ENCODE measurements at places on chromosomes 16 and 17.

- peak; percentile 58 for DNase-seq
Measured at GRCh38 chr16:56657555-56658326, at the start of gene MT1F. MT1F (plus strand) TSS chr16:56657959; CDS start chr16:56658059, 100 bp downstream.

- no peak for DNase-seq
Measured at GRCh38 chr16:4606354-4606753, 8.3 kb downstream of the UBALD1 start.

DNA sequence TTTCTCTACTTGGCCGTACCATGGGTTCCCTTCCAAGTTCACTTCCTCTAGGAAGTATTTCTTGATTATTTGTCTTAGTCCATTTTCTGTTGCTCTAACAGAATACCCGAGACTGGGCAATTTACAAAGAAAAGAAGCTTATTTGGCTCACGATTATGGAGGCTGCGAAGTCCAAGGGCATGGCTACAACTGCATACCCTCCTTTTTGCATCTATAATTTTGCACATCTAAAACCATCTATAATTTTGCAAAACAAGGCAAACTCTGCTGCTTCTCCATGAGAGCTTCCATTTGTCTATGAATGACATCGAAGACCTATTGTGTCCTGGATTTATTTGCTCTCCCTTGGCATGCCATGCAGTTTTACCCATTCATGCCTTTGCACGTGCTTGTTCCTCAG lies 27.6 kb upstream of the RGS9 start:
- DNase-seq: no peak

GRCh38 chr16:680625-680945 lies 375 bp downstream of the STUB1 start:
- DNase-seq: no peak

GRCh38 chr16:82082543-82083244 lies 47.6 kb downstream of the HSD17B2 start:
- DNase-seq: no peak

- no peak for DNase-seq
Measured at GRCh38 chr16:68246121-68246520, 948 bp downstream of the PLA2G15 start.

DNA sequence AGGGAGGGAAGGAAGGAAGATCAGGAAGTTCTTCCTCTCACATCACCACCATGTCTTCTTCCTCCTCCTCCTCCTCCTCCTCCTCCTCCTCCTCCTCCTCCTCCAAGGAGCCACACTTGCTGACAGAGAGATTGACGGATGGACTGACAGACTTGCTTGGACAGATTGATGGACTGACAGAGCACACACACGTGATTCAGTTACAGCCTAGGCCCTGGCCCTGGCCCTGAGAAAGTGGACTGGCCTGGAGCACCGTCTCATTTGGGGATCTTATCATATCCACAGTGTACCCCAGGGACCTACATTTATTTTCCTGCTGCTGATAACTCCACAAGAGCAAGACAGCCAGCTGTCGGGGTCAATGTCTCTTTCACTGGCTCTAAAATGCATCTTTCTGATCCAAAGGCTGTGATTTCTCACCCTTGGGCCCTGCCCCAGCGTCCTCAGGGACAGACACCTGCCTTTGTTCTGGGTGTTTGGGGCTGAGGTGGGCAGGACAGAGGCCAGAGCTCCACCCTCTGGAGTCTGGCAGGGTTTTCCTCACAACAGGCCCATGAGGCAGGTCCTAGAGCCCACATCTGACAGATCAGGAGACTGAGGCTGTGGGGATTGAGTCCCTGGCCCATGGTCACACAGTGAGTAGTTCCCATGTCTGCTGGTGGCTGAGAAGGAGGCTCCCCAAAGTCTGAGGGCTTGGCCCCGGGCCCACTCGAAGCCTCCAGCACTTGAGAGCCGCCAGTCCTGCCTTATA lies 2.3 kb upstream of the P2RX1 start:
- no peak for DNase-seq

DNA sequence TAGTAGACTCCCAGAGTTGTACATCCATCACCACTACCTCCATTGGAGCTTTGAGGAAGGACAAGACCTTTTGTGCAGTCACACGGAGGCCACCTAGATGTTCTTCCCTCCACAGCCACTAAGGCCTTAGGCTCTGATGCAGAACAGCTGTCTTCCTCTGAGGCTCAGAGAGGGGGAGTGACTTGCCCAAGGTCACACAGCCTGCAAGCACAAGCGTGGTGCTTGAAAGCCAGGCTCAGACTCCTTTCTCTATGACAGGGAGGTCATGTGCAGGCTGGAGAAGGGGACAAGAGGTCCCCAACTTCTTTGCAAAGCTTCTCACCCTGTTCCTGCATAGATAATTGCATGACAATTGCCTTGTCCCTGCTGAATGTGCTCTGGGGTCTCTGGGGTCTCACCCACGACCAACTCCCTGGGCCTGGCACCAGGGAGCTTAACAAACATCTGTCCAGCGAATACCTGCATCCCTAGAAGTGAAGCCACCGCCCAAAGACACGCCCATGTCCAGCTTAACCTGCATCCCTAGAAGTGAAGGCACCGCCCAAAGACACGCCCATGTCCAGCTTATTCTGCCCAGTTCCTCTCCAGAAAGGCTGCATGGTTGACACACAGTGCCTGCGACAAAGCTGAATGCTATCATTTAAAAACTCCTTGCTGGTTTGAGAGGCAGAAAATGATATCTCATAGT lies 12.7 kb downstream of the SCGB1C2 start:
- DNase-seq: no peak

DNA sequence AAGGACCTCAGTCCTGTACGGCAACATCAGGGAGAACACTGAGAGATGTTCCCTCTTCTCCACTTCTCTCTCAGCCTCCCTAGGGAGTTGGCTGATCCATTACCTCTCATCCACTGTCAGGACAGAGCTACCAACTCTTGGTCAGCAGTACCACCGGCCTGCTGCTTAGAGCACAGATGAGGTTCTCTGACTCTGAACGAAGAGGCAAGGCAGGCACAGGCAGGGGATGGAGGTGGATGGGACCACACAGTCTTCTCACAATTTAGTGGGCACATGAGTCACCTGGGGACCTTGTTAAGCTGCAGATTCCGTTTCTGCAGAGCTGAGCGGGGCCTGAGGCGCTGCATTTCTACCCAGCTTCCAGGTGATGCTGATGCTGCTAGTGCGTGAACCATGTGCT lies 128.6 kb upstream of the CCL2 start:
- DNase-seq: no peak

- DNase-seq: no peak
Measured at GRCh38 chr16:61421111-61421510, 615.1 kb downstream of the CDH8 start.

GRCh38 chr16:74224828-74225612 lies 71.6 kb upstream of the PSMD7 start:
- no peak for DNase-seq

GRCh38 chr17:17201907-17202306 lies 4.2 kb downstream of the PLD6 start:
- DNase-seq: no peak

DNA sequence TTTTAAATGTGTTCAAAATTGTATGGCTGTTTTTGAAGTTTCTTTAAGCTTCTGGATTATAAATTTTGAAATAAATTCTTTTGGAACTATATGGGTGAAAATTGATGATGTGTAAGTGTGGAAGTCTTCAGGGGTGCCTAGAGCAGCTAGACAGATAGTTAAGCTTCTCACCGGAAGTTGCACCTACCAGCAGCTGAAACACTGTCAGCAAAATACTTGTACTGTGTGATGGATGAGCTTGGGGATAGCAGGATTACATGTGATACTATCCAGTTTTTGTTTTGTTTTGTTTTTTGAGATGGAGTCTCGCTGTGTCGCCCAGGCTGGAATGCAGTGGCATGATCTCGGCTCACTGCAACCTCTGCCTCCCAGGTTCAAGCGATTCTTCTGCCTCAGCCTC lies 19.7 kb downstream of the RBL2 start:
- no peak for DNase-seq

DNA sequence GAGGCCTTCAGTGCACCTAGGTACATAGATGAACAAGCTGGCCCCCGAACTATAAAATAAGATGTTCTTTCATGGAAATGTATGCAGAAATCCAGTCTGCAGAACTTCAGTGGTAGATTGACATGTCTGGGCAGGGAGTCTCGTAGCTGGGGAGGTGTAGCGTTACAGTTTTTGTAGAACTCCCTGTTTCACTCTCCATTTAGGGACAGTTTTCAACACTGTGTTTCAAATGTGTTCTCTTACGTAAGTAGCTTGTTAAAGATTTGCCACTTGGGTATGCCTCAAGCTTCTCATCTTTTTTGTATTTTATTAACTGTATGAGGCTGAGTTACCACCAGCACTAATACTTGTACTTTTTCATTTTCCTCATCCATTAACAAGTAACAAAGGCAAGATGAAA lies 46.6 kb downstream of the PLD6 start:
- no peak for DNase-seq

DNA sequence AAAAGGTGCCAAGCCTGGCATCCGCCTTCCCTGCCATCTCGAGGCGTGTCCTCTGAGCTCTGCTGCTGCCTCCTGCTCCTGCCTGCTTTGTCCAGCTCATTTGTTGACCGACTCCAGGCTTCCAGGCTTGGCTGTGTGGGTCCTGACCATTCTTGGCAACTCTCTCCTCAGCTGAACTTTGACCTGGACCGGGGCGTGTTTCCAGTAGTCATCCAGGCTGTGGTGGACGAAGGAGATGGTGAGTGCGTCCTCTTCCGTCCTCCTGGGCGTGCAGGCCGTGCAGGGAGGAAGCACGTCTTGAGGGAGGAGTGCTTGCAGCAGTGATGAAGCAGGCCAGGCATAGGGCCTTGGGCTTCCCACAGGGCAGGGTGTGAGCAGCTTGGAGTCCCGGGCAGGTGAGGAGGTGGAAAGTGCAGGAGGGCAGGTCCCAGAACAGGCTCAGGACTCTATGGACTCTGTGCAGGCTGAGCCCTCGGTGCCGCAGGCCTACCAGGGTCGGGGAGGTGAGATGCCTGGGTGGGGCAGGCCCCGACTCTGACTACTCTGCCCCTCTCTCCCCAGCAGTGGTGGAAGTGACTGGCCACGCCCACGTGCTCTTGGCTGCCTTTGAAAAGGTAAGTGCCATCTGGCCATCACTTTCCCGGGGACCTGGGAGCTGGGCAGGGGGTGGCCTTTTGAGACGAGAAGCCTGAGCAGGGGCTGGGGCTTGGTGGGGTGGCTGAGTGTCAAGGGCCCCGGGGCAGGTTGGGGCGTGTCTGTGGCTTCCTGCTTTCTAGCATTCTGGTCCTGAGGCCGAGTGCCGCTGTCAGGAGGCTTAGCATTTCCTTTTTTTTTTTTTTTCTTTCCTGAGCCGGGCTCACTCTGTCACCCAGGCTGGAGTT lies 28.6 kb upstream of the NUDT16L1 start:
- peak; percentile 43 for DNase-seq

DNA sequence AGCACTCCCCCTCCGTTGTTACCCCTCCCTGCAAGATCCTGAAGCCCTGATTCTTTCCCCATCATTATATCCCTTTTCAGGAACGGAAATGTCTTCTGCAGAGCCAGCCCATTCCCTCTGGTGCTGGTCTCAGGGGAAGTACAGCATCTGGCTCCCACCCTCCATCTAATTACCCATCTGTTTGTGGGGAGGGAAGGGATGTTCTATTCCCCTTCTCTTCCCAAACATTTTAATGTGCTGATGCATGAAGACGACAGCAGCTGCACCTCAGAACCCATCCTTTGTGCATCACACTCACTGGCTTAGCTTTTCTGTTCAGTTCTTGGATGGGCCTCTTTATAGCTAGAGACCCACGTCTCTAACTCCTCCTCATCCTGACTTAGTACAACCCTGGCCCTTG lies 367.2 kb downstream of the CDH13 start:
- no peak for DNase-seq

GRCh38 chr17:76635039-76635438 lies 8.5 kb downstream of the ST6GALNAC1 start:
- DNase-seq: no peak

DNA sequence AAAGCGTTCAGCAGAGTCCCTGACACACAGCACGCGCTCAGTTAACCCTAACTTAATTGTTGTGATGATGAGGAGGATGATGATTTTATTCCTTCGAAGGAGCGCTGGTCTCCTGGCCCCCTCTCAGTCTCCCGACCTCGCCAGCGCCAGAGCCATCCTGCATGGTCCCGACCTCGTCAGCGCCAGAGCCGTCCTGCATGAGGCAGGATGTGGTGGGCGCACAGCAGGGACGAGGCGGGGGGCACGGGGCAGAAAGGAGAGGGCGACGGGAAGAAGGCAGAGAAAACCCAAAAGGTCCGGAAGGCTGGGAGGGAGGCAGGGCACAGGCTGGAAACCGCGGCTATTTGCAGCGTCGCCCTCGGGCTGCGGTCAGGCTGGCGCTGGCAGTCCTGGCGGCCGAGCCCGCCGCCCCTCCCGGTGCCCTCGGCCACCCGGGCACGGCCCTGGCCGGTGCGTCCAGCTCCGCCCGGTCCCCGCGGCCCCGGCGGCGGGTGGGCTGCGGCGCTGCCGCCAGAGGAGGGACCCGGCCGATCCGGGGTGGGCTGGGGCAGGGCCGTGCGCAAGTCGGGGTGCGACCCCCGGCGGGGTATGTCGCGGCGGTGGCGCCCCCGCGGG lies 3.0 kb upstream of the TAC4 start:
- no peak for DNase-seq

- DNase-seq: no peak
Measured at GRCh38 chr16:48160575-48160974, 4.8 kb upstream of the ABCC12 start.

GRCh38 chr16:64051824-64052223 lies 1070.0 kb downstream of the CDH11 start:
- no peak for DNase-seq

- DNase-seq: no peak
Measured at GRCh38 chr17:6551356-6551755, 5.0 kb downstream of the PITPNM3 start.

DNA sequence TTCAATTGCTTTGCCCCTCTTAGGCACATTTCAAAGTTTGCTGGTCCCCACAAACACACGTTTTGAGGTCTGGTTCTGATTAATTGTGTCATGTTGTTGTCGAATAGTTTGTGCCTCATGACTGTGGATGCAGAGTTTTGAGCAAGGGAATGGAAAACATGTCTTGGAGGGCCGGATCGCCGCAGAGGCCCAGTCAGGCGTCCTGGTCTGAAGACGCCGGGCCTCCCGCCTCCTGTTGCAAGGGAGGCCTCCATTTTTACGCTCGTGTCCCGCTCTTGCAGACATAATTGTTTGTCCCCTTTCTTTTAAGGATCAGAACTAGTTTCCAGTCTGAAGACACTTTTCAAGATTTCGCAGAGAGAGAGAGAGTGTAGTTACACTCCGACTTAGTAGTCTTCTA lies 3.2 kb downstream of the NTN1 start:
- no peak for DNase-seq

DNA sequence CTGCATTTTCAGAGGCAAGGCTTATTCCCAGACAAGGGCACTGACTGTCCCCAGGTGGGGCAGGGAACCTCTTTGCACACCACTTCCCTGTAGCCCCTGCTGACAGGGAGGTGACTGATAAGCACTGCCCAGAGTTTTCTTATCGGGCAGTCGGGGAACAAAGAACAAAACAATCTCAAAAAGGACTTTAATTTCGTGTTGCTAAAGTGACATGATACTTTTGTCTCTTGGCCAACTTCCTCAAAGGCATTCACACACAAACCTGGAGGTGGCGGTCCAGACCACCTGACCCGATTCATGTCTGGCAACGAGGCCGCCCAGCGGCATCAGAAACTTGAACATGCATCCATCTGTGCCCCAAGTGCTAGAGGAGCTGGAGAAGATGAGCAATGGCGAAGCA lies 28.9 kb downstream of the ZDHHC7 start:
- DNase-seq: no peak
